ENCODE measurements at places on chromosomes 7 and 10. TPM values are rescaled to one million over a fixed set of nuclear protein-coding genes. Genes with fewer than 3 reads are reported as not detected.

- no peak for DNase-seq
Observed at GRCh38 chr7:45106-46090, 147.0 kb upstream of the FAM20C start.

GRCh38 chr7:95517870-95518269, 32.1 kb downstream of the ASB4 start:
- no peak for DNase-seq

DNA sequence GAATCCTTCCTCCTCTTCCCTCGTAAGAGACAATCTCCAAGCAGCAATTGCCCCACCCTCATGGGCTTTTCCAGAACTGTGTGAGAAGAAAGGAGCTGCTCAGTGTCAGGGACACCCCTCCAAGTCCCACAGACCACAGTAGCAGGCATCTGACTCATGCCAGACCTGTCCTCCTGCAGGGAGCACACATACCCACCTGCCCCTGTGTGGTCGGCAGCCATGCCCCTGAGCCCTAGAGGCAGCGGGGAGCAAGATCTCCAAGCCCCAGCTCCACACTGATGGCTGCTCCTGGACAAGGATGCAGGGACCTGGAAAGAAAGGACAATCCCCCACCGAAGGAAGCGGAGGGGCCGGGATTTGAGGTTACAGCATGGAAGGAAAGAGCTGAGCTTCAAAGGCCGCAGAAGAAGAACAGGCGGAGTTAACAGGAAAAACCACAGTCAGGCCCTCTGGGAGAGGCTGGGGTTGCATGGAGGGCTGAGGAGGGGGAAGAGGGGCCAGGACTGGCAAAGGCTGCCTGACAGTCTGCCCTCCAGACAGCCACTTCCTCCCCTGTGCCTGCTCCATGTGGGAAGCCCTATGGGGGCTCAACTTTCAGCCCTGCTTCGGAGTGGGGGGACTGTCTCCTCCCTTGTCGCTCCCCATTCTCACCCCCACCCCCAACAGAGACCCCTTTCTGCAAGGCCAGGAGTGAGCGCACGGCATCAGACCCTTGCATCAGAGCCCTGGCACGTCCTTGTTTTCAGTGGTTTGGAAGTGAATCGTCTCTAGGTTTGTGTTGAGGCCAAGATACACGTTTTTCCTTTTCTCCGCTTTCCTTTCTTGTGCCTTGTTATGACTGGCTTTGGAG, 46.8 kb downstream of the ASB13 start:
- no peak for DNase-seq

- no peak for DNase-seq
Observed at GRCh38 chr7:130070861-130071622, 708 bp downstream of the KLHDC10 start.

DNA sequence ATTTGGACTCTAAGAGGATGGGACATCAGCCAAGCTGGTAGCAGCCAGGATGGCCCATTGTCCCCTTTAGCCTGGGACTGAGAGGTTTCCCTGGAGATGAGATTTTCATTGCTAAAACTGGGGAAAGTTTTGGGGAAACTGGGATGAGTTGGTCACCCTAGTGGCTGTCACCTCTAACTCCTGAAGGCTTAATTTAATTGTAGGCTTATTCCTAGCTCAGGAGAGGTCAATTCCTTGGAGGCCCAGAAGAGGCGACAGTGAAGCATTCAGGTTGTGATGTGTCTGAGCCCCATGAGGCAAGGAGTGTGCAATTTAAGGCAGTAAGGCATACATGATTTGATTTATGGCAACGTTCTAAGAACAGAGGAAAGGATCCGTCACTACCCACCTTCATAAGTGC, 24.9 kb upstream of the JAZF1 start:
- DNase-seq, result no peak

- DNase-seq, result no peak
Observed at GRCh38 chr7:24283554-24283896, 465 bp upstream of the NPY start.

DNA sequence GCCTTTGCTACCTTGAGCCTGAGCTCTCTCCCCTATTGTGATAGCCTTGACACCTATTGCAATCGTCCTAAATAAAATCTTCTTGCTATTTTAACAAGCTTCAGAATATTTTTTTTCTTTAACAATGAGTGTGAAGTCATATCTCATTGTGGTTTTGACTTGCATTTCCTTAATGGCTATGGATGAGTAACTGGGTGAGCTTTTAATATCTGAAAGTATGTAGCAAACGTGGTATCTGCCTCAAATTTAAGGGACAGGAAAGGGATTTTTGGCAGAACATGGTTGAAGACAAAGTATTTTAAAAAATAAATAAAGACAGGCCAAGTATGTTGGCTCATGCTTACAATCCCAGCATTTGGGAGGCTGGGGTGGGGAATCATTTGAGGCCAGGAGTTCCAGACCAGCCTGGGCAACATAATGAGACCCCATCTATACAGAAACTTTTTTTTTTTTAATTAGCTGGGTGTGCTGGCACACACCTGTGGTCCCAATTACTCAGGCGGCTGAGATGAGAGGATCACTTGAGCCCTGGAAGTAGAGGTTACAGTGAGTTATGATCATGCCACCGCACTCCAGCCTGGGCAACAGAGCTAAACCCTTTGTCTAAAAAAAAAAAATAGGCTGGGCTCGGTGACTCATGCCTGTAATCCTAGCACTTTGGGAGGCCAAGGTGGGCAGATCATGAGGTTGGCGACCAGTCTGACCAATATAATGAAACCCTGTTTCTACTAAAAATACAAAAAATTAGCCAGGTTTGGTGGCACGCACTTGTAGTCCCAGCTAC, 319.3 kb upstream of the NRP1 start:
- DNase-seq, result no peak

GRCh38 chr7:25656581-25657026, 428.3 kb upstream of the NPVF start:
- DNase-seq, result no peak

- DNase-seq, result no peak
Observed at GRCh38 chr10:108567899-108568752, 1355.2 kb downstream of the XPNPEP1 start.

- no peak for DNase-seq
Observed at GRCh38 chr7:47119261-47119865, 462.5 kb downstream of the TNS3 start.

DNA sequence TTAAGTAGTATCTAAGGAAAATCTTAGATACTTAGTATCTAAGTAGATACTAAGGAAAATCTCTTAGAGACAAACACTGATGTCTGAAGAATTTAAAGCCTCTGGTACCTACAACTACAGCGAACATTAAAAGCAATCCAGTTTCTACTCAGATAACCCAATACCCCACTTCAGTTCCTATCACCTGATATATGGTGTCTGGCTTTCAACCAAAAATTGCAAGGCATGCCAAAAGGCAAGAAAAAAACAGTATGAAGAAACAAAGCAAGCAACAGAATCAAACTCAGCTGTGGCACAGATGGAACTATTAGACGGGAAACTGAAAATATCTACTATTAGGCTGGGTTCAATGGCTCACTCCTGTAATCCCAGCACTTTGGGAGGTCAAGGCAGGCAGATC, 31.1 kb downstream of the ARHGAP12 start:
- no peak for DNase-seq

DNA sequence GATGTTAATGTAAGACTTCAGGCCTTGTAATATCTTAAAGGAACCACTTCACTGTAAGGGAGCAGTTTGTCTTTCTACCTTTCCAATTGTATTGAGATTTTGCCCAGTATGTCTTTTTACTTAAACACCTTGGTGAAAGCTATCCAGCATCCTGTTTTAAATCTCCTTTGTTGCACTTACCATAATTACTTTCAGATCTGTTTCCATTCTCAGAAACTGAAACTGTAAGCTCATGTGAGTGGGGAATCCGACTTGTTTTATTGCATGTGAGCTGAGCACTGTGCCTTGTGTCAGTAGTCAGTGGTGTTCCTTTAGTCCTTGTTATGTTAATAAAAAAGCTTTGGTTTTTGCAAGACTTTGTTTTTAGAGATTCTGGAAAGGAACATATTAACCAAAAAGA, 42.2 kb downstream of the BMPR1A start:
- DNase-seq, result no peak

DNA sequence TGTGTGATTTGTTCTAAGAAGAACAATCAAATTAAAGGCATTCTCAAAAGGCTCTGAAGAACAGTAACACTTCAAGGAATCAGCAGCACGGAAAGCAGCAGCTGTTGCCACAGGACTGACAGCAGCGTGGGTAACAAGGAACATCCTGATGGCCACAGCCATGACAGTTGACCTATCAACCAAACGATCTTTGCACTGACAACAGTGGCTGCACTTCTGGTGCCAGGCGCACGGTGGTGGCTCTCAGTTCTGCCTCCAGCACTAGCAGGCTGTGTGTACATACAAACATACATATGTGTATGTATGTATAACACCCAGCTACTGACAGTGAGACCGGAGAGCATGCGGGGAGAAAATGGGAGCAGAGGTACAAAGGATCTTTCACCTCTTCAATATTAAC, 114.1 kb downstream of the ZFAND4 start:
- no peak for DNase-seq

GRCh38 chr10:125095228-125095627, 65.1 kb downstream of the CTBP2 start:
- no peak for DNase-seq

DNA sequence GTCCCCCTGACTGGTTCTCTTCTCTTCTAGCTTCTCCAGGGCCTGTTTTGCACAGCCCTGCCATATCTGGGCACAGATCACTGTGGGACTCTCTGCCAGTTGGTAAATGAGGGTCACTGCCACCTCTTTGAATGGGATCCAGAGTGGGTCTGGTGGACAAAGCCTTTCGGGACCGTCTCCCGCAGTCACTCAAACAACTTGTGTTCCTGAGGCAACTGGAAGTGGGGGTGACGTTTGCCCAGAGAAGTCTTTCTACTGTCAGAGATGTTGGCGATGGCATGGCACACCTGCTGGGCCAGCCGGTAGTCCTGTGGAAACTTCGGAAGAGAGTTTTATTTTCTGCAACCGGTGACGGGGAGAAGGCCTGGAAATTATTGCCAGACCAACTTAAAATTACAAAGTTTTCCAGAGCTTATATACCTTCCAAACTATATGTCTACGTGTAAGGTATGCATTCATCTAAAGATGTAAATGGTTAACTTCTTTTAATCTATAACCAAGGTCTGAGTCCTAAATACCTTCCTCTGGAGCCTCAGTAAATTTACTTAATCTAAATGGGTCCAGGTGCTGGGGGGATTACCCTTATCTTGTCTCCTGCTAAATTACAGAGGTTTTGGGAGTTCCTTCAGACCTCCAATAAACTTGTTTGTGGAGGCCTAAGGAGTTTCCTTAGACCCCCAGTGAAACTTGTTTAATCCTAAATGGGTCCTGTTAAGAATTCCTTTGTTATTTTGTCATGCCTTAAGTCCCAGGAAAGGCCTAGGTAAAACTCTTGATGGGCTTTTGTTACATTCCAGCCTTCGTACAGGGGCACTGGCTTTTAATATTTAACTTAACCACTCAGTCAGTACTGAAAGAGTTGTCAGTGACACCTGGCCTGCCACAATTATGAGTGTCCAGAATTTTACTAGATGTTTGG, 94.0 kb downstream of the NPSR1 start:
- no peak for DNase-seq

DNA sequence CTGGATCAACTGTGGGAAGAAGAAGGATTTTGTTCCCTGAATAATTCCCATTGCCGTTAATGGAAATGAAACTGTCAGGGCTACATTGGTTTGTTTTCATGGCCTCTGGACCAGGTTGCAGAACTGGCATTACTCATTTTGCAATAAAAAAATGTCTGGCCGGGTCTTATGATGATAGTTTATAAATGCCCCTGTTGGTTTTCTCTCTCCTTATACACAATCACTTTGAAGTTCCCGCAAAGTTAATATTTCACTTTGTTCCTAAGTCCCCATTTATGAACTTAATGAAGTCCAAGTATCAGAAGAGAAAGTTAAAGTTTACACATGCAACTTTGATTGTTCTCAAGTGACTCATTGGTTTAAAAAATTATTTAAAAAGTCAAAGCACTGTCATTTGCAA, 150.7 kb upstream of the PRR15 start:
- no peak for DNase-seq

DNA sequence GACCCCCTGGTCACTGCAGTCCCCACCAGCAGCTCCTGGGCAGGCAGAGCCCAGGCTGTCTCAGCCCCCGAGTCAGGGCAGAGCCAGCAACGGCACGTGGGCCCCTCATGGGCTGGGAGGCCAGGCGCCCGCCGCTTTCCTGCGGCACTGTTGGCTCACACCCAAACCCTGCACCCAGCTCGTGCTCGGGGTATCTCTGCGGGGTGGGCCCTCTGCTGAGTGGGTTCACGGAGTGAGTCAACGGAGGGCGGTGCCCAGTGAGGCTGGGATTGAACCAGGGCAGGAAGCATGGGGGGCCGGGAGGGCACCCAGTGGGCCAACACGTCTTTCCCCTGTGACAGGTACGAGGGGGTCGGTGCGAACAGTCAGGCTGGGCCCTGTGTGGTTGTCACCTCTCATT, 28.9 kb downstream of the ADAP1 start:
- DNase-seq, result no peak

DNA sequence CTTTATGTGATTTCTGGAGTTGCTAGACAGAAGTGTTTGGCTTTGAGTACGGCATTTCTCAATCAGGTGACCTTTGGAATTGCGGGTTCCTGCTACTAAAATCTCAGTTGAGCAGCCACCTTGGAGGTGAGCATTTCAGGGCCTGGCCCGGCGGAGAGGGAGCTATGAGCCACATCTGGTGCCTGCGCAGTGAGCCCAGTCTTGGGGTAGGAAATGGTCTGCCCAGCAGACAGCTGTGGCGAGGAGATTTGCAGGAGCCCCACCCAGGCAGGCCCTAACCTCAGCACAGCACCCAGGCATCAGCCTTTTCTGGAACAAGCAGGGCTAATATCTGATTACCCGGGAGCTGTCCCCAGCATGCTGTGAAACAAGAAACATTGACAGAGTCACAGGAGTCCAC, 547.9 kb upstream of the FOXK1 start:
- no peak for DNase-seq

DNA sequence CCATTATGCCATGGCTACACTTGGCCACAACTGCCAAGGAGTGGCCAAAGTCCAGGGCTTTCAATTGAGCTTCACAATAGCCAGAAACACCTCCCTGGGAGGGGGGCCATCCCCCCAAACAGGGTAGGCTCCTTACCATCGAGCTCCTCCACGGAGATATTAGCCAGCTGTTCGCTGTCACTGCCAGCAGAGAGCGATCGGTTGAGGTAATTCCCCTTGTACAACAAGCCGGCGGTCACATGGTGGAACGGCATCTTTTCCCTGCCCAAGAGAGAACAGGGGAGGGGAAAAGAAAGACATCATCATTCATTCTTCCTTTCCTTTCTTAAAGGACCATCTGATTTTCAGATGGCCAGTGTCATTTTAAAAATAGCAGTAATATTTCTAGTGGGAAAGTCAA, 133.6 kb downstream of the CALN1 start:
- DNase-seq, result no peak

The MOGAT3 gene
- total RNA-seq, result not detected

The DMBT1 gene
- not detected for total RNA-seq

The C7orf33 gene
- total RNA-seq, result not detected

The PCGF6 gene
- total RNA-seq, result 11.0 TPM

The TNS3 gene
- total RNA-seq, result 6.1 TPM

The NCAPG2 gene
- total RNA-seq, result 12.2 TPM

The NPTX2 gene
- 6.5 TPM for total RNA-seq

The CALML3 gene
- under 0.01 TPM for total RNA-seq

The RAMP3 gene
- 5.7 TPM for total RNA-seq

The DYNC1I1 gene
- 157 TPM for total RNA-seq

The HECW1 gene
- total RNA-seq, result 41.6 TPM

The BHLHA15 gene
- total RNA-seq, result 8.6 TPM

The CPED1 gene
- total RNA-seq, result 3.3 TPM

The C10orf143 gene
- 0.41 TPM for total RNA-seq

The CLDN4 gene
- total RNA-seq, result not detected

The FRMD4A gene
- 69.7 TPM for total RNA-seq

The CAV2 gene
- total RNA-seq, result 25.7 TPM

The MMRN2 gene
- total RNA-seq, result 4.1 TPM

The LEP gene
- not detected for total RNA-seq

Measured in frontal cortex (tissue), 4 donors.